ENCODE measurements at places on chromosomes 1 and 21.

DNA sequence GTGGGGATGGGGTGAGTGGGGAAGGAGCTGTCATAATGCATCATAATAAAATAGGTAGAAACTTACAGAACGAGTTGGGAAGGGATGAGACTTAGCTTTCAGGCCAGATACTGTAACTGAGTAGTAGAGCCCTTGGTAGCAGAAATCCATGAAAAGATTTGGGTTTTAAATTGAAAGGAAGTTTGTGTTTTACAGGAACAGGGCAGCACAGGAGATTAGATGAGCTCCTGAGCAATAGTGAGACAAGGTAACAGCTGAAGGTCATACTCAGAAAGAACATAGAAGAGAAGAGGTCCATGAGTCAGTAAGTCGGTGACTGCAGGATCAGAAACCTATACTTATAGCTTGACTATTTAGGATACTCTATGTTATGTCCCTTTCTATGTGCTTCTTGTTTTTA lies 7.3 kb downstream of the MAP10 start:
- no peak for DNase-seq

DNA sequence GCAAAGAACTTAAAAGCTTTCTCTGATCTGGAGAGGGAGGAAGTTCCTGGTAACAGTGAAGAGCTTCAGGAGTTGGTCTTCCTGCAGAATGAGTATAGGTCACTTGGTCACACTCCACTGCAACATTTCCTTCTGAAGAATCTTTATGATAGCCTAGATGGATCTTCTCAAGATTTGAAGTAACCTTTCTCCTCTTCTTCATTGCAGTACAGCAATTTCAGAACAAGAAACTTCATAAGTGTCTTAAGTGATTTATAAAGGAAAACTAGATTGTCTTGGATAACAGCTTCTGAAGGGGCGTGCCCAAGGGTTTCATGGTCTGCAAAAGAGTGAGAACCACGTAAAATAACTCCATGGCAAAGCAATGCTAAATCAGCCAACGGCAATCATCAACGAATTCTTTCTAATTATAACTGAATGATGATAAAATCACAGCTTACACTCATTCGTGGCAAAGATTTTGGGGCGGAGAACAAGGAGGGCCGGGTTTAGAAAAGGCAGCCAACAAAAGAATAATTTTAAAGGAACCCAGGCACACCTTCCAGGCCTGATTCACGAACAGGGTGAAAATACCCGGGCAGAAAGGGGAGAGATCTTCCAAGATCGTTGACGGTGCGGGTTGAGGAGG lies 53.9 kb upstream of the ASPM start:
- peak; percentile 44 for DNase-seq

GRCh38 chr1:40281853-40282252 lies 23.8 kb downstream of the ZMPSTE24 start:
- no peak for DNase-seq

GRCh38 chr1:241627453-241628259 lies 12.5 kb downstream of the CHML start:
- DNase-seq, result peak; percentile 69

DNA sequence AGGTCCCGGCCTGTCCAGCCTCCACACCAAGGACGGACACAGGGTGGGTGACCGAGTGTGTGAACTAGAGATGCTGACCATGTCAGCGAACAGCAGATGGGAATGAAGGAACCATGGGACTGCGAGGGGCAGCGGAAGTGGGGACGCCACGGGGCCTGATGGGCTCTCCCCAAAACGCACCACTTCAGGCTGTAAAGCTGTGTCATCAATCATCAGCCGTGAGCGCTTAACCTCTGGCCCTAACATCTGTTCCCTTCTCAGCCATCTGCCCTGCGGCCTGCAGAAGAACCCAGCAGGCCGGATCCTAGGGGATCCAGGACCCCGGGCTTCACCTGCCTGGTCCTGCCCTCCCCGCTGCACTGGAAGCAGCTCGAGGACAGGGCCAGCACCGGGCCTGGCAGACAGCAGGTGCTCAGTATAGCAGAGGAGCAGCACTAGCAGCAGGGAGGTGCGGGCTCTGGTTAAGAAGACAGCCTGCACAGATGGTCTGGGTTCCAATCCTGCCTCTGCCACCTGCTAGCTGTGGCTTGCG lies 58.7 kb downstream of the DMRTB1 start:
- no peak for DNase-seq

GRCh38 chr1:214472364-214472763 lies 79.0 kb downstream of the PTPN14 start:
- peak; percentile 66 for DNase-seq

DNA sequence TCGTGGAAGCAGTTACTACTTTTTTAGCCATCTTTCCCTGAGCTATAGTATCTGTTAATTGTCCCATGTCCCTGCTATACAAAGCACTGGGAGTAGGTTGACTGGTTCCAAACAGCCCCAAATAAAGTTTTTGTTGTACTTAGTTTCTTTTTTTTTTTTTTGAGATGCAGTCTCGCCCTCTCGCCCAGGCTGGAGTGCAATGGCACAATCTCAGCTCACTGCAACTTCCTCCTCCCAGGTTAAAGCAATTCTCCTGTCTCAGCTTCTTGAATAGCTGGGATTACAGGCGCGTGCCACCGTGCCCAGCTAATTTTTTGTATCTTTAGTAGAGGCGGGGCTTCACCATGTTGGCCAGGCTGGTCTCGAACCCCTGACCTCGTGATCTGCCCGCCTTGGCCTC lies 3.3 kb downstream of the NCSTN start:
- DNase-seq, result no peak

DNA sequence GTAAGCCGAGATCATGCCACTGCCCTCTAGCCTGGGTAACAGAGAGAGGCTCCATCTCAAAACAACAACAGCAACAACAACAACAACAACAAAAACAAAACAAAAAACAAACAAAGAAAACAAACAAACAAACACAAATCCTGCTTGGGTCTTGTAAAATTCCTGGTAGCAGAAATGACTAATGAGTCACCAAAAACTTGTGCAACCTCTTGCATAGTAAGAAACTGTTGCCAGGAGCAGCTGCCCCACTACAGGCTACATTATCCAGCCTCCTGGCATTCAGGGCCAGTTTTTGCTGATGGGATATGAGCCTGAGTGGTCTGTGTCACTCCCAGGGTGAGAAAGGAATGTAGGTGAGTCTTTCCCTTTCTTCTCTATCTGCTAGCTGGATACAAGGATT lies 245.4 kb downstream of the TNR start:
- DNase-seq, result peak; percentile 1

DNA sequence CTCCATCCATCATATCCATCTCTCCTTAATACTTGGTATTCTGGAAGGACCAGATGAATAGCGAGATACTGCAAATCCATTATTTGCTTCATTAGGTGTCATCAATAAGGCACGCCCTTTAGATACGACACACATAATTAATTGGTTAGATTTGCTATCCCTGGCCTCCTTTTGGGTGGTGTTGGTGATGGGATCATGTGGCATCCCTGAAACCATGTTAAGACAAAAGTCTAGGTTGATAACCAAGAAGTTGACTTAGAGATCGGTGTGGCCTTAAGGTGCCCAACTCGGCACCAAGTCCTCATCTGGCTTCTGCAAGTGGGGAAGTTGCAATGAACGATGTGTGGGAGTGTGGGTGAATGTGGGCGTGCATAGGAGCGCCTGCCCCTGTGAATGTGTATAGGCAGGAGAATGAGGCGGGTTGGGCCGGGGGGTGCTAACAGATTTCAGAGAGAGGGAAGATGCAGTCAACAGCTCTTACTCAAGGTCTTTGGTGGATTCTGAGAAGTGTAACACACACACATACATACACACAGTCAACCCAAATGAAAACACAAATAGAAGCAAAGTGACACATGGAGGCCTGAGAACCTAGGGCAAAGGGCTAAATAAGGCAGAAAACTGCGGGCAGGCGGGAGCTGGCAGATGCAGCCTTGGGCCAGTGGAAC lies 415.7 kb upstream of the ESRRG start:
- DNase-seq, result no peak

DNA sequence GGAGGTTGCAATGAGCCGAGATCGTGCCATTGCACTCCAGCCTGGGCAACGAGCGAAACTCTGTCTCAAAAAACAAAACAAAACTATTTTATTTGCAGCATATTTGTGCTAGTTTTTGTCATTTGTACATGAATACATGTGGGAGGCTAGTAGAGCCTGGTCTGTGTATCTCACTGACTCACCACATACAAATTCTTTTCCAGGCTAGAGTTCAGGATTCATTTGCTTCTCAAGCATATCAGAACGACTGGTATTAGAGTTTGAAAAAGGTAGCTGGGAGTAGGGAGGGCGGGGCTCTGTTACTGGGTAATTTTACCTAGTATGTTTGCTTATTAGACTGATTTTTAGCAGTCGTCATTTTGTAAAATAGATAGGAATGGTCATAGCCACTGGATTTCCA lies 4.5 kb upstream of the TOR3A start:
- DNase-seq, result peak; percentile 20

DNA sequence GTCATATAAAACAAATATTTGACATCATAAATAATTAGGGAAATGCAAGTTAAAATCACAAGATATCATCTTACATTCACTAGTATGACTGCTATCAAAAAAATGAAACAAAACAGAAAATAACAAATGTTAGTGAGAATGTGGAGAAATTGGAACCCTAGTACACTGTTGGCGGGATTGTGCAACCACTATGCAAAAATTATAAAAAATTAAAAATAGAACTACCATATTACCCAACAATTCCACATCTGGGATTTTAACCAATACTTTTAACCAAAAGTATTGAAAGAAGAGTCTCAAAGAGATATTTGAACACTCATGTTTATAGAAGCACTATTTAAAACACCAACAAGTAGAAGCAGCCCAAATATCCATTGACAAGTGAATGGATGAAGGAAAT lies 797.2 kb upstream of the ADAMTS5 start:
- no peak for DNase-seq

- DNase-seq, result no peak
Observed at GRCh38 chr1:195472291-195472690, 1135.9 kb downstream of the KCNT2 start.

DNA sequence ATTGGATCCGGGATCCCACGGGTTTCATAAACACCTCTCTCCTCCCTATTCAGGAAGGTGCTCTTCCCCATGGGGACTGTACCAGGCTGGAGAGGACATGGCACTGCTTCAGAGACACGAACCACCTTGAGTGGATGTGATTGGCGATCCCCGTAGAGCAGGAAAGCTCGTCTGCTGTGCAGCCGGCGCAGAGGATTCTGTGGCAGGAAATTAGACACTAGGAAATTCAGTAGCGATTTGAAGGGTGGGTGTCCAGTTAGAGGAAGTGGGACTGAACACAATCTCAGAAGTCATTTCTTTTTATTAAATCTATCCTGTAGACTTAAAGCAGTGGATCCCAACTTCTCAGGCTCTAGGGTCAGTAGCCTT lies 767 bp downstream of the PDIK1L start:
- no peak for DNase-seq
